Sigmoid colon (tissue), 7 donors: ENCODE measurements at places on chromosomes 5 and 9.

- no peak for DNase-seq
Observed at GRCh38 chr9:4859035-4859434, 66.3 kb downstream of the RCL1 start.

GRCh38 chr9:26775391-26775790 lies 117.2 kb downstream of the CAAP1 start:
- no peak for DNase-seq

- DNase-seq, result no peak
Observed at GRCh38 chr5:174520420-174521396, 203.7 kb upstream of the MSX2 start.

DNA sequence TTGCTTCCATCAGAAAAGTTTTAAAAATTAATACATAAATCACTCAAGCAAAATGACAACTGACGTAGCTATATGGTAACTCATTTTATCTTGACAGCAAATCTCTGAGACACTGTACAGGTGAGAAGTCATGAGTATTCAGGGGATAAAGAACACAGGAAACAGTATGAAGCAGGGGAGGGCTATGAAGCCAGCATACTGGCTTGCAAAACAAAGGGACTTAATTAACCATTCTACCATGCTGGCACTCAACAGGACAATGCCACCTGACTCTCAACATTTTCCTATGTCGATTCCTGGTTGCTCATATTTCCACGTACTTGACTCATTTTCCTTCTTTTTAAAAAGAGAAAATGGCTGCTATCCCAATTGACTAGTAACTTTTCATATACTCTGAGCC lies 151.4 kb upstream of the RETREG1 start:
- DNase-seq, result no peak

DNA sequence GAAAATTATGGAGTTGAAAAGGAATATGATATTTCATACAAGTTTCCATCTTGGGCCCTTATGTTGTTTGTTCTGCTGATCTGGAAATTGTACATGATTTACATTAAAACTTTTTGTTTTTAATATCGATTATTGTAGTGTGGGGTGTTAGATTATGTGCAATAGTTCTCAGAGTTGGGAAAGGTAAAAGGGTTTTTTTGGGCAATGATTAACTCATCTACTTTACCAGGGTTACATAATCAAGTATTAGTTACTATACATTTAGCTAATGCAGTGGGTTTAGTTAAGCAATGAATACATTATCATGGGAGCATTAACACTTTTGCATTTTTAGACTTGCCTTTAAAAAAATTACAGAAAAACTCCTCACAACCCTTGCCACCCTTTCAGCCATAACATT lies 134.0 kb downstream of the ZSWIM6 start:
- DNase-seq, result no peak

- DNase-seq, result no peak
Observed at GRCh38 chr5:44719856-44720255, 88.9 kb upstream of the MRPS30 start.

- DNase-seq, result no peak
Observed at GRCh38 chr9:70466976-70467561, 52.6 kb upstream of the KLF9 start.

GRCh38 chr9:70933321-70933720 lies 188.1 kb downstream of the TRPM3 start:
- DNase-seq, result no peak

GRCh38 chr9:124766815-124767554 lies 4.1 kb downstream of the NR6A1 start:
- DNase-seq, result no peak

DNA sequence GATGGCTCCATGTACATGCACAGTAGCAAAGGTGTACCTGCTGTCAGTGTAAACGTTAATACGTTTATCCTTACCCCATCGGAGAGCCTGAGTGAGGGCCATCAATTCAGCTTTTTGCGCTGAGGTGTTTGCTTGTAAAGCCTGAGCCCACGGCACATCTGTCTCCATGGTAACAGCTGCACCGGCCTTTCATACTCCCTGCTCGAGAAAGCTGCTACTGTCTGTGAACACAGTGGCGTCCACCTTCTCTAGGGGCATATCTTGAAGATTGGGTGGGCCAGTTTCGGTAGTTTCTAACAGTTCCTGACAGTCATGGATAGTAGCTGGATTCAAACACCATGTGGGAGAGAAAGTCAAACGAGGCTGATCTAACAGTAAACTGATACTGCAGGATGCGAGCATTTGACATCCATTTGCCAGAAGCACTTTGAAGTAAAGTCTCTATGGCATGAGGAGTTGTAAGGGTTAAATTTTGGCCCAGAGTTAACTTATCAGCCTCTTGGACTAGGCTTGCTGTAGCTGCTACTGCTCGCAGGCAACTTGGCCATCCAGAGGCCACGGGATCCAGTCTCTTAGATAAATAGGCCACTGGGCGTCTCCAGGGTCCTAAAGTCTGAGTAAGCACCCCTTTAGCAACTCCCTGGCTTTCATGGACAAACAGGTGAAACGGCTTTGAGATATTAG lies 21.0 kb upstream of the RHOBTB3 start:
- DNase-seq, result peak; percentile 70

DNA sequence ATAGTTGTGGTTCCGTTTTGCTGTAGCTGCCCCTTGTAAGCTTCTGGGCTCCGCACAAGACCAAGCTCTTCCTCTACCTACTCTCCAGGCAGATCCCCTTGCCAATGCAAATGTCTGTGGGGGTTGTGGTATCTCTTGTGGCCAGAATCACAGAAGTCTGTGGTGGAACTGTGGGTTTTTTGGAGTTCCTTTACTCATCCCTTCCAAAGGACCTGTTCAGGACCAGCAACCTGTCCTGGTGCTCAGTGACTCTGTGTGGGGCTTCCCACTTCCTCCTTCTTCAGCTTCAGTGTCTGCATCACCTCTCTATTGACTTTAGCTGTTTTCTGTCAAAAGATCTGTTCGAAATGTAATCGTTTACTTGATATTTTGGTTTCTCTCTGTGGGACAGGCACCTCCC lies 441.3 kb upstream of the ADAMTSL1 start:
- no peak for DNase-seq

GRCh38 chr5:55591686-55592085 lies 56.9 kb upstream of the PLPP1 start:
- no peak for DNase-seq

DNA sequence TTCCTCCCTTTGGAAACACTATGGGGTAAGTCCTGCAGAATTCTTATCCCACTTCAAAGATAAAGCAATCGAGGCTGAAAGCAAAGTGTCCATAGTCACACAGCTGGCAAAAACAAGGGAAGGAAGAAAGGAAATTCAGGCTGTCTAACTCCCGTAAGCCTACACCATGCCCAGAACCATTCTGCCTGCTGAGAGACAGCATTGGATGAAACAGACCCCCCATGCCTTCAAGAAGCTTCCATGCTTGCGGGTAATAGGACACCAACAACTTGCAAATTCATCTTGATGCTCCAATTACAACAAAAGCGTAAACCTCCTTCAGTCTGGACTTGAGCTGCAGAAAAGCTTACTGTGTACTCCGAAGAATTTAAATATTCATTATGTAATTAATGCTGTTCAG lies 181.1 kb upstream of the WWC1 start:
- DNase-seq, result no peak

DNA sequence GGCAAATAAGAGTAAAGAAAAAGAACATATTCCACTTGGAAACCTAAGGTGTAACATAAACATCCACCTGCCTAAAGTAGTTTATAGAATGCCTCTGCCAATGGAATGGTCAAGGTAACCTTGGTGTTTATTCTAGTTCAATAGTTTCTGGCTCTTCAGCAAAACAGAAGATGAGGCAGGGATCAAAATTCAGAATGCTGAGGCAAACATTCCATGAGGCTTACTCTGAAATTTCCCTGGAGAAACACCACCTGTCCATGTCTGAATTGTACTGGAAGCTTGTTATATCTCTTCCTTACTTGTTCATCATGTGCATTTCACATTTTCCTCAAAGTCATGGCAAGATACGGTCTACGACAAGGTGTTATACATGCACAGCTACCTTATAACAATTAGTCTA lies 1862.4 kb upstream of the ACO1 start:
- no peak for DNase-seq

- no peak for DNase-seq
Observed at GRCh38 chr5:113433862-113434612, 752 bp downstream of the TSSK1B start.

DNA sequence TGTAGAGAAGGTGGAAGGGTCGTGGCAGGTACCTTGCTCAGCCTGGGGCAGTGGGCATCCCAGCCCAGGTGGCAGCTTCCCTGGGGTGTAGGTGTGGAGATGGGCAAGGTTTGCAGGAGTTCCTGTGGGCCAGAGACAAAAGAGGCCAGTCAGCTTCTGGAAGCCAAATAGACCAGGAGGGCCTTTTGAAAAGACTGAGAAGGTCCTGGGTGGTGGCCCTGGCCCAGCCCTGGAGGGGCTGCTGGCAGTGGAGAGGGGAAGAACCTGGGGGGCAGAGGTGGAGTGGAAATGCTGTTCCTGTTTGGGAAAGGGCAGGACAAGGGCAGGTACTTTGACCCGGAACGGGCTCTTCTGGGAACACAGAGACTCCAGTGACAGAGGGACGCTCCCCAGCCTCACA lies 7.0 kb upstream of the IL3 start:
- no peak for DNase-seq

- no peak for DNase-seq
Observed at GRCh38 chr5:4862500-4862899, 277.6 kb upstream of the ADAMTS16 start.

GRCh38 chr5:132104556-132104955 lies 31.0 kb downstream of the CSF2 start:
- DNase-seq, result no peak

DNA sequence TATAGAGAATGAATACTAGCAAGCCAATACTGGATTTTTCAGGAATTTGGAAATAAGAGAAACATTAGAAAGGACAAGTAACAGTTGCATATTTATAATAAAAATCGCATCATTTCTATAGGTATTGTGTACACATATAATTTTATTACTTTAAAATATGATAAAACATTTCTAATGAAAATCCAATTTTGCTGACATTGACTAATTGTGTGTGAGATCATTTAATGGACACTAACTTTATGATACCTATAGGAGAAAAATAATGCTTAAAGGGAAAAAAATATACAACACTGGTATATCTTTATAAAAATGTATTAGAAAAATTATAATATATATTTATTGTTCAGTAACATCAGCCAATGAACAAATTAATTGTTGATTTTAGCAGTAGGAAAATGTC lies 557.3 kb downstream of the CDH12 start:
- no peak for DNase-seq

- no peak for DNase-seq
Observed at GRCh38 chr5:135993880-135994636, 34.7 kb upstream of the TGFBI start.

GRCh38 chr5:88887342-88887741 lies 4.4 kb upstream of the MEF2C start:
- DNase-seq, result no peak

- no peak for DNase-seq
Observed at GRCh38 chr5:73327908-73328455, 120.6 kb downstream of the FOXD1 start.

DNA sequence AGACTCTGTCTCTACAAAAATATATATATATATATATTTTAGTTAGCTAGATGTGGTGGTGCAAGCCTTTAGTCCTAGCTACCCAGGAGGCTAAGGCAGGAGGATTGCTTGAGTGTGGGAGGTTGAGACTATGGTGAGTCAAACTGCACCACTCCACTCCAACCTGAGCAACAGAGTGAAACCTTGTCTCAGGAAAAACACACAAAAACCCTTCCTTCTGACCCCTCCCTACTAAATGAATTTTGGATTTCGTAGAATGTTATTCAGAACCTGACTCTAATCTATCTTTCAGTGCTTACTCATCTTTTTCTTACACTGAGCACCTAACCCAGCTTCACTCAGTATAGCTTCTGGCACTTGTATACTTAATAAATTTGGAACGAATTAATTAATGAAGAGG lies 35.2 kb upstream of the IL7R start:
- no peak for DNase-seq

DNA sequence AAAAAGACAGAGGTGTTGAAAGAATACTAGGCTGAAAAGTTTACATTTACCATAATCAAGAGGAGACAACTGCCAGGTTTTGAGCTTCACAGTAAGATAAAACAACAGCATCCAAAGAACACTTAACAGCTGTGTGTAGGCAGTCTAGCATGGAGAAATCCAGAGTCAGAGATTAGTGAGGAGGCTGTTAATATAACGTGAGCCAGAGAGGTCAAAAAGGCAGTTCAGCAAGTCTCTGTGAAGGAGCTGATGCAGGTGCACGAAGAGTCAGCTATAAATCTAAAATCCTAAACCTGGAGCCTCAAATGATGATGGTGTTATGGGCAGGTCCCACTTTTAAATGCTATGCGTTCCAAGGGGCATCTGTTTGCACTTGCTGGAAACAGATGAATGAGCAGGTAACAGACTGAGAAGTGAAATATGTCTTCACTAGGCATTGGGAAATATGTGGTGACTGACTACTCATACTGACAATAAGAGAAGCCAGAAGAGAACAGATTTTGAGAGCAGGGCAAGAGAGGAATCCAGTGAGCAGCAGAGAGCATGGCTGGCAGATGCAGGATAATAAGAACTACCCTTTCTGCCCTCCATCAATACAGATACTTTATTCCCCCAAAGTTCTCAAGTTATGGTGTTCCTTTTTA lies 8.7 kb downstream of the APTX start:
- no peak for DNase-seq

GRCh38 chr9:68560071-68560844 lies 19.6 kb upstream of the TMEM252 start:
- DNase-seq, result peak; percentile 83

DNA sequence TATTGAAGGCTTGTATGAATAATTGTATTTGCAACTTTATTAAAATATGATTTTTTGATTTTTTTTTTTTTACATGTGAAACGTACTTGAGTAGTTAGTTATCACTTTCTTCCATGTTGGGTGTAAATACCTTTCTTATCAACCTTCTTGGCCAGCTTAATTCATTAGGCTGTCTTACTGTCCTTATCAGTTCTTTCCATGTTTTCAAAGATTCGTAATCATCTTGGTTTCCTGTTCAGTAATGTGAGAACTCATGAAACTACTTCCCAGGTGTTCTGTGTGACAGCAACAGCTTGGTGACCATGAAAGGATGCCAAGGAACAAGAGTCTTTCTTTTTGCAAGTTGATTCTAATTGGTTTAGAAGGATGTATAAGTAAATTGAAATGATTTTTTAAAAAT lies 100.0 kb downstream of the ADGRV1 start:
- no peak for DNase-seq

DNA sequence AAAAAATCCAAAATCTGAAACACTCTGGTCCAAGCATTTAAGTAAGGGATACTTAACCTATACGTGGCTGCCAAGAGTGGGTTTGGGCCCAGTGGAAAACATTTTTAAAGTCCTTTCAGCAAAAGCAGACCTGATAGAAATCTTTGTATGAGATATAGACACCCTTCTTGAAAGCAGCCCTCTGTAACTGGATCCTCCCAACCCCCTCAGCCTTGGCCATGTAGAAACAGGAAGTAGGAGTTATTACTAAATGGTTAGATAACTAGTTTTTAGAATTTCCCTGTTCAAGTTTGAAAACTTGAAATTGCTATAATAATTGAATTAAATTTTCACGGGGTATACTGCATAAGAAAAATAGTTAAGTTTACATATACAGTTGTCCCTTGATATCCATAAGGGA lies 111.3 kb upstream of the PCA3 start:
- no peak for DNase-seq

GRCh38 chr5:76391014-76391413 lies 12.1 kb upstream of the IQGAP2 start:
- no peak for DNase-seq
